Tongue (tissue), 3 donors: ENCODE measurements at places on chromosomes 3 and 15. TPM values are rescaled to one million over a fixed set of nuclear protein-coding genes. Genes with fewer than 3 reads are reported as not detected.

PCBP4 gene
- total RNA-seq, result 58.0 TPM

PRKCI gene
- total RNA-seq, result 53.2 TPM

SPATA12 gene
- not detected for total RNA-seq

INKA1 gene
- 12.3 TPM for total RNA-seq

SH2D7 gene
- total RNA-seq, result not detected

TMEM87A gene
- total RNA-seq, result 79.1 TPM

SKOR1 gene
- 0.31 TPM for total RNA-seq
